ENCODE measurements at places on chromosomes 2 and 18. TPM values are rescaled to one million over a fixed set of nuclear protein-coding genes. Genes with fewer than 3 reads are reported as not detected.

DNA sequence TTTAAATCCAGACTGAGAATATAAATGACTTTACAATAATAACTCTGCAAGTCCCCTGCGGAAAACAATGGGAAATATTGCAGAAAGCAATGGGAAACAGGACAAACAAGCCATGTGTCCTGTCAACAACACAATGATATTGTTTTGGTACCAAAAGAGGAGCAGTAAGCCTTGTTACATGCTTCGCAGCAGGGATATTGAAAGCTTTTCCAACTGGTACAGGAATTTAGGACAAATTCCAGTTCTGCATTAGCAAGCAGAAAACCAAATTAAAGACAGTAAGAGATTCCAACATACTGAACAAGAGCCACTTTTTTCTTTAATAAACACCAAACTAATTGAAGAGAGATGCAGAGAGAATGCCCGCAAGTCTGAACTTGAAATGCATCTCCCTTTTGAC lies 30.0 kb downstream of the FRZB start:
- no peaks in the 10 kb centered on the region for H3K36me3 ChIP-seq
- no peak overlapping the region for H3K4me3 ChIP-seq
- no peaks in the 10 kb centered on the region for H3K27me3 ChIP-seq
- no peak overlapping the region for H3K27ac ChIP-seq

Gene PRKAG3
- total RNA-seq, result 1.0 TPM

DNA sequence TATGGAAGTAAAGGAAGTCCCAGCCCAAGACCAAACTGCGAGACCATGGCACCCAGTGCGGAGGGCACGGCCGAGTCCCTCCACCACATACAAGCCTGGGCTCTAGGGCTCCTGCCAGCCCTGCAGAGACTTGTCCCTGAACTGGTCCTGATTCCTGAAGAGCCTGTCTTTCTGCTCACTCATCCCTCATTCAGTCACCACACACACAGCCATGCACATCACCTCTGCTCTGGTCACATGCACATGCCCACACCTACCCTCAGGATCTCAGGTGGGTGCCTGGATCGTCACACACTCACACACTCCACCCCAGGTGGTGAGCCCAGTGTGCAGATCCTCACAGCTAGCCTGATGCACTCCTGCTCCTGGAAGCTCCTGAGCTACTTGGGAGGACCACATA lies 71.4 kb upstream of the LAPTM4A start:
- H3K27ac ChIP-seq, result no peak overlapping the region
- no peaks in the 10 kb centered on the region for H3K27me3 ChIP-seq
- no peaks in the 10 kb centered on the region for H3K4me1 ChIP-seq

Gene SCN9A
- total RNA-seq, result 2.9 TPM

Gene BCL2L11
- 6.9 TPM for total RNA-seq

GRCh38 chr2:113198790-113199612 lies 25.2 kb downstream of the PSD4 start:
- no peaks in the 10 kb centered on the region for H3K4me1 ChIP-seq
- H3K27ac ChIP-seq, result no peak overlapping the region
- no peaks in the 10 kb centered on the region for H3K36me3 ChIP-seq
- peak; percentile 93 for DNase-seq
- no peaks in the 10 kb centered on the region for H3K27me3 ChIP-seq

Gene RGPD4
- total RNA-seq, result 0.33 TPM

DNA sequence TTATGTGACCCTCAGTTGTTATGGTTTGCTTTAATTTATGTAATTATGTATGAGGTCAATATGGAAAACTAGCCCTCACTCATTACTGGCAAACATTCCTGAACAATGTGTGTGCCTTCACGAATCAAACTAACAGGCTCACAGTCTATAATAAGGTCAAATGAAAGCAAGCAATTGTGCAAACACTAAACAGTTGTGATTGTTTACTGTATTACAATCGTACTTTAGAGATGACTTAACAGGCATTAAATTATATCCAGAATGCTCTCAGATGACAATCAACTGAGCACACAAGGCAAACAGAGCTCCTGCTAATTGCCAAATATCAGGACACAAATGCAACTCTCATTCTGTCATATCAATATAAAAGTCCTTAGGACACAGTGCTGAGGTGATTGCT lies 29.5 kb downstream of the COL5A2 start:
- H3K4me1 ChIP-seq, result peaks cover 2% of the 10 kb centered on the region
- H3K36me3 ChIP-seq, result no peaks in the 10 kb centered on the region
- no peak overlapping the region for H3K27ac ChIP-seq
- no peaks in the 10 kb centered on the region for H3K27me3 ChIP-seq
- no peak overlapping the region for H3K4me3 ChIP-seq

DNA sequence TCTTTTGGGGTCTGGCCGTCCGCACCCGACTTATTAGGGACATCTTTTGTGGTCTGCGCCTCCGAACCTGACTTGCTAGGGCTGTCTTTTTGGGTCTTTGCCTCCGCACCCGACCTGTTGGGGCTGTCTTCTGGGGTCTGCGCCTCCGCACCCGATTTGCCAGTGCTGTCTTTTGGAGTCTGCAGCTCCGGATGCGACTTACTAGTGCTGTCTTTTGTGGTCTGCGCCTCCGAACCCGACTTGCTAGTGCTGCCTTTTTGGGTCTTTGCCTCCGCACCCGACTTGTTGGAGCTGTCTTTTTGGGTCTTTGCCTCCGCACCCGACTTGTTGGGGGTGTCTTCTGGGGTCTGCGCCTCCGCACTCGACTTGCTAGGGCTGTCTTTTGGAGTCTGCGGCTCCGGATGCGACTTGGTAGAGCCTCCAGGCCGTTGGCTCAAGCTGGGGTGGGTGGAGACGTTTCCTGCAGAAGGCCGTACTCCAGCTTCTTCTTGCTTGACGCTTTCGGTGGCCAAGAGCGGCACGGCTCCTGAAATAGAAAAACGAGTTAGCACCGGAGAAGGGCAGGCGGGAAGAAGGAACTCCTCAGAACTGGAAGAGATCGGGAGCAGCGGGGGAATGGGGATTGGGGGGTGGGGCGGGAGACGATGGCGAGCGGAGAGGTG lies 498 bp downstream of the TGOLN2 start:
- peak overlapping the region; percentile 80 for H3K4me3 ChIP-seq
- H3K4me1 ChIP-seq, result peaks cover 2% of the 10 kb centered on the region
- peak; percentile 79 for DNase-seq

DNA sequence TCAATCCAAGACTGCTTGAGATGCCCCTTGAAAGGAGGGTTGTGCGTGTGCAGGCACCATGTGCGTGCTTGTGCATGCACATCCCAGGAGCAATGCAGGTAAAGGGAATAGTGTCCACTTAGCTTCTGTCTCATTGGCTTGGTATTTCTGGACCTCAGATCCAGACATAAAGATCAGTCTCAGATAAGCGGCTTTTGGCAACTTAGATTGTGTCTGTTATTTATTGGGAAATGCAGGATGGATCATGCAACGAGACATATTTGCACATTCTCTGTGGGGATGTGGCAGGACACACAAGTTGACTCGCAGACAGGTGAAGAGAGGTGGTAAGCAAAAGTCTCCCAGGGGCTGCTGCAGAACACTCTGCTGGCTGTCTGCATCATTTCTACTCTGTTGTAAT lies 67.9 kb downstream of the SETBP1 start:
- H3K36me3 ChIP-seq, result no peaks in the 10 kb centered on the region
- no peak overlapping the region for H3K4me3 ChIP-seq
- no peaks in the 10 kb centered on the region for H3K27me3 ChIP-seq
- H3K4me1 ChIP-seq, result no peaks in the 10 kb centered on the region
- H3K27ac ChIP-seq, result no peak overlapping the region

Gene MRPL30
- 17.4 TPM for total RNA-seq

Gene ERFE
- 2.5 TPM for total RNA-seq

GRCh38 chr2:147684903-147685302 lies 159.9 kb upstream of the ACVR2A start:
- no peak overlapping the region for H3K27ac ChIP-seq
- no peaks in the 10 kb centered on the region for H3K36me3 ChIP-seq
- H3K27me3 ChIP-seq, result no peaks in the 10 kb centered on the region
- no peaks in the 10 kb centered on the region for H3K4me1 ChIP-seq
- H3K4me3 ChIP-seq, result no peak overlapping the region
- DNase-seq, result no peak

GRCh38 chr2:125638345-125638744 lies 1017.6 kb upstream of the GYPC start:
- no peak for DNase-seq
- H3K27me3 ChIP-seq, result no peaks in the 10 kb centered on the region
- no peaks in the 10 kb centered on the region for H3K4me1 ChIP-seq
- no peaks in the 10 kb centered on the region for H3K36me3 ChIP-seq
- H3K4me3 ChIP-seq, result no peak overlapping the region
- no peak overlapping the region for H3K27ac ChIP-seq

GRCh38 chr2:170361090-170361936 lies 183.4 kb downstream of the MYO3B start:
- no peak overlapping the region for H3K27ac ChIP-seq
- no peaks in the 10 kb centered on the region for H3K4me1 ChIP-seq

DNA sequence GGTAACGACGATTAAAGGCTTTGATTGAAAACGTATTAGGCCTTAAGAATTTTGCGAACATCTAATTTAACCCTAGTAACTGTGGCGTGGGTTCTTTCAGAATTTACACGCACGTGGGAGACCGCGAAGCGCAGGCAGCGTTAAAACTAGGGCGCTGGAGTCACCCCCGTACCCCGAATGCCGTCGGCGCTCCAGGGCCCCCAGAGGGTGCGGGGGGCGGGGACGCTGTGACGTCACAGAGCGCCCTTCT lies 673 bp upstream of the SMCHD1 start:
- H3K27ac ChIP-seq, result peak overlapping the region; percentile 97
- no peak for DNase-seq
- no peaks in the 10 kb centered on the region for H3K4me1 ChIP-seq
- H3K27me3 ChIP-seq, result no peaks in the 10 kb centered on the region
- no peaks in the 10 kb centered on the region for H3K36me3 ChIP-seq

Gene TEX44
- not detected for total RNA-seq

DNA sequence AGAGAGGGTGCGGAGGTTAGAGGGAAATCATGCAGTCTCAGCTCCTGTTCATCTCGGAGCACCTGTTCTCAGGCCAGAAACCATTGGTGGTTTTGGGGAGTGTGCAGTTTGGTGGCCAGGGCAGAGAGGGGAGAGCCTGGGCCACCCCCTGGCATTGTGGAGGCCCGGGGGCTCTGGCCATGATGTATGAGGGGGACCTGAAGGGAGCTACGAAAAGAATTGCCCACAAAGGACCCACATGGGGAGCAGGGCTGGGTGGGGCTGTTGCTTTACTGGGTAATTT lies 87.7 kb downstream of the DGKD start:
- H3K4me1 ChIP-seq, result no peaks in the 10 kb centered on the region
- H3K36me3 ChIP-seq, result peaks cover 5% of the 10 kb centered on the region
- no peak overlapping the region for H3K4me3 ChIP-seq
- no peaks in the 10 kb centered on the region for H3K27me3 ChIP-seq

DNA sequence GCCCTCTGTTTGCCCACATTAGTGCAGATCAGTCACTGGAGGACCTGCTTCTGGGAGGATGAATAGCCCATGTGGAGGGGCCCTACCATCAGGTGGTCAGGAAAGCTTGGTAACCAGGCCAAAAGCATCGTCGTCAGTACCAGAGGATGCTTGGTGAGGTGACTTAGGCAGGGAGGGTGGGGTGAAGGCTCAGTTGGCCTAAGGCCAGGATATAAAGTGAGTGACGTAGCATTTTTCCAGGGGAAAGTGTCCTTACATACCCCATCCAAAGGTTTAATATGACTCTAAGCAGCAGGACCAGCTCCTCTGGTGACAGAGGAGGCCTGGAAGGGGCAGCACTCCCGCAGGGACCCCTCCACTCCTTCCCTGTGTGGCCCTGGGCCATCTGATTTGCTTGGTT lies 27.7 kb upstream of the DNMT3A start:
- H3K27ac ChIP-seq, result no peak overlapping the region
- no peaks in the 10 kb centered on the region for H3K4me1 ChIP-seq
- H3K36me3 ChIP-seq, result no peaks in the 10 kb centered on the region
- no peaks in the 10 kb centered on the region for H3K27me3 ChIP-seq
- peak; percentile 4 for DNase-seq
- no peak overlapping the region for H3K4me3 ChIP-seq

Gene ADI1
- 70.7 TPM for total RNA-seq

GRCh38 chr2:85899284-85899683 lies 10.5 kb upstream of the ST3GAL5 start:
- no peak overlapping the region for H3K27ac ChIP-seq
- H3K36me3 ChIP-seq, result no peaks in the 10 kb centered on the region
- H3K4me1 ChIP-seq, result no peaks in the 10 kb centered on the region
- H3K27me3 ChIP-seq, result no peaks in the 10 kb centered on the region

Gene CYTIP
- 21.1 TPM for total RNA-seq

DNA sequence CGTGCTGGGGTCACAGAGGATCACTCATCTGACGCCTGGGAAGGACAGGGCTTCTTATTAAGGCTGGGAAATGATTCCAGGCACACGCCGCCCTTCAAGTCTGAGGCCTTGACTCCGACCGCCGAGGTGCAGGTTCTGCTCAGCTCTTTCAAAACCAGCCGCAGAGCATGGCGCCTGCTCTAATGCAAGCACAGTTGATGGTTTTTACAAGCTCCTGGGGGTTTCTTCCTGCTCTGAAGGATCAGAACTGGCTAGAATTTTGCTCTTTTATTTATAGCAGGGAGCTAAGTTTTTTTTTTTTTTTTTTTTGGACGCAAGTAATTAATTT lies 32.0 kb downstream of the CDCA7 start:
- no peaks in the 10 kb centered on the region for H3K27me3 ChIP-seq
- no peaks in the 10 kb centered on the region for H3K36me3 ChIP-seq
- H3K4me1 ChIP-seq, result no peaks in the 10 kb centered on the region
- H3K4me3 ChIP-seq, result no peak overlapping the region
- no peak overlapping the region for H3K27ac ChIP-seq
- no peak for DNase-seq

Gene LOXHD1
- total RNA-seq, result 1.0 TPM

Gene AMER3
- not detected for total RNA-seq

DNA sequence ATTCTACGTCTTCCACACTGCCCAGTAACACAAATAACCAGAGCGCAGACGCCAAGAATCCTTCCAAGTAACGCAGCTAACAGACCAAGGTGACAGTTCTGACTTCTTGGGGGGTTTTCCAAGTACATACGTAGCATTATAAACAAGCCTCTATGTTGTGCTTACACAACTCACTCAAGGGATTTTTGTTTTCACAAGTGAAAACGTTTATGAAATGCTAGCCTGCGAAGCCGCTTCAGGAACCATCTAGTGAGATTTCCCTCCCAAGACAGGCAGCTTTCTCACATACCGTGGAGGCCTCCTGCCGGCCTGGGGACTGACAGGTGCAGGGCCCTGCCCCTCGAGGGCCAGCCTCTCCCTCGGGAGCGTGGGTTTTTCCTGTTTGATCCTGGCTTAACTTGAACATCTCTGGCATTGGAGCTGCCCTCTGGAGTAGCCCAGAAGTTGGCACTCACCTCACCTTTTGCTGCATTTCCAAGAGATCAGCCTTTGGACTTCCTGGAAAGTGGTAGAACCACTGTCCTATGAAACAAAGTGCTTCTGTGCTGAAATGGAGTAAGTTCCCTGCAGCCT lies 151.1 kb downstream of the MBP start:
- no peak for DNase-seq
- H3K4me1 ChIP-seq, result no peaks in the 10 kb centered on the region
- no peak overlapping the region for H3K4me3 ChIP-seq

Gene POU3F3
- not detected for total RNA-seq
